Posterior vena cava (tissue), 2 donors: ENCODE measurements at places on chromosomes 1 and 21.
A peak's percentile ranks its signal among the peaks of the same experiment; 100 is the strongest.

- DNase-seq: no peak
Measured at GRCh38 chr1:117664314-117664713, 58.5 kb downstream of the TENT5C start.

GRCh38 chr1:170375082-170375723, 156.8 kb upstream of the GORAB start:
- no peak for DNase-seq

- no peak for DNase-seq
Measured at GRCh38 chr1:114468047-114468446, 43.0 kb downstream of the TRIM33 start.

- DNase-seq: no peak
Measured at GRCh38 chr1:164614316-164614715, 55.3 kb downstream of the PBX1 start.

DNA sequence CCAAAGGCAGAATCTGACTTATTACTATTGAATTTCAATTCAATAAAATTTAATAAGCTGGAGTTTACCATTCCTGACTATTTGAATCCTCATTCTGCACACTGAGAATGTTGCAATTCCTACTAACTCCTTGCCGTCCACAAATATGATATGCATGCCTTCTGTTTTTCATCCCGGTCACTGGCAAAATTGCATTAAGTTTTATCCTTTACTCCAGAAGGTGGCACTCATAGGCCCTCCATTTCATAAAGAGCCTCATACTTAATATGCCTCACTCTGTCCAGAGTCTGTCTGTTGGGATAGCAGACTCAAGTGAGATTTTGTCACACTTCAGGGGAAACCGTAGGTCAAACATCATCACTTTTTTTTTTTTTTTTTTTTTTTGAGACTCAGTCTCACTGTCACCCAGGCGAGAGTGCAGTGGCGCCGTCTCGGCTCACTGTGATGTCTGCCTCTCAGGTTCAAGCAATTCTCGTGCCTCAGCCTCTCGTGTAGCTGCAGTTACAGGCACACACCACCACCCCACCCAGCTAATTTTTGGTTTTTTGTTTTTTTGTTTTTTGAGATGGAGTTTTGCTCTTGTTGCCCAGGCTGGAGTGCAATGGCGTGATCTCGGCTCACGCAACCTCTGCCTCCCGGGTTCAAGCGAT, 27.3 kb downstream of the F11R start:
- no peak for DNase-seq

DNA sequence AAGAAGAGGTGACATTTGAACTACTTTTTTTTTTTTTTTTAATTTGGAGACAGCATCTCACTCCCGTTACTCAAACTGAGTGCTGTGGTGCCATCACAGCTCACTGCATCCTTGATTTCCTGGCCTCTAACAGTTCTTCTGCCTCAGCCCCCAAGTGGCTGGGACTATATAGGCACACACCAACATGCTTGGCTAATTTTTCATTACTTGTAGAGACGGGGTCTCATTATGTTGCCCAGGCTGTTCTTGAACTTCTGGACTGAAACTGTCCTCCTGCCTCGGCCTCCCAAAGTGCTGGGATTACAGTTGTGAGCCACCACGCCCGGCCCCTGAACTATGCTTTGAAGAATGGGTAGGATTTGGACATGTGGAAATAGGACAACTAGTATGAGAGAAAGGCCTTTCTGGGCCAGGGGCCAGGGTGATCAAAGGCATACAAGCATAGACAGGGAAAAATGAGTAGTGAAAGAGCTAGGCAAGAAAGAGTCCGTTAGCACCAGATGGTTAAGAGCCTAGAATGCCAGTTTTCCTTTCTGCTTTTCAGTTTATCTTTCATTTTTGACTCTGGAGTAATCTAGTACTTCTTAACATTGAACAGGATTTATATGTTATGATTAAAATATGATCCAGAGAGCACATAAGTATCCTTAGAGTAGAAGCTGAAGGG, 6.3 kb downstream of the RABGAP1L start:
- no peak for DNase-seq

- DNase-seq: peak; percentile 8
Measured at GRCh38 chr1:54453509-54453908, 47.3 kb upstream of the SSBP3 start.

DNA sequence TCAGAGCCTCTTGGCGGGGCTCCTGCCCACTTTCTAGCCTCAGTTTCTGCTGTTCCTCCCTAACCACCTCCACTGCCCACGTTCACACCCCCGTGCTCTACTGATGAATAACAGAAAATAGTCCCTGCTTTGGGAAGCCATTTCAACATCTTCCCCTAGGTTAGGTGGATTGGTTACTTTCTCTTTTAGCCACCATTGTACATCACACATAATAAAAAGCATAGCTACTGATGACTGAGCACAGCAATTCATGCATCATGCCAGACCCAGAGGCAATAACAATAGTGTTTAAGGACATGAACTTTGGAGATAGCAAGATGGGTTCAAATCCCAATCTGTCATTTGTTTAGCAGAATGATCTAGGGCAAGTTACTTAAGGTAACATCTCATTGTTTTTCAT, 74.6 kb downstream of the COLGALT2 start:
- no peak for DNase-seq

DNA sequence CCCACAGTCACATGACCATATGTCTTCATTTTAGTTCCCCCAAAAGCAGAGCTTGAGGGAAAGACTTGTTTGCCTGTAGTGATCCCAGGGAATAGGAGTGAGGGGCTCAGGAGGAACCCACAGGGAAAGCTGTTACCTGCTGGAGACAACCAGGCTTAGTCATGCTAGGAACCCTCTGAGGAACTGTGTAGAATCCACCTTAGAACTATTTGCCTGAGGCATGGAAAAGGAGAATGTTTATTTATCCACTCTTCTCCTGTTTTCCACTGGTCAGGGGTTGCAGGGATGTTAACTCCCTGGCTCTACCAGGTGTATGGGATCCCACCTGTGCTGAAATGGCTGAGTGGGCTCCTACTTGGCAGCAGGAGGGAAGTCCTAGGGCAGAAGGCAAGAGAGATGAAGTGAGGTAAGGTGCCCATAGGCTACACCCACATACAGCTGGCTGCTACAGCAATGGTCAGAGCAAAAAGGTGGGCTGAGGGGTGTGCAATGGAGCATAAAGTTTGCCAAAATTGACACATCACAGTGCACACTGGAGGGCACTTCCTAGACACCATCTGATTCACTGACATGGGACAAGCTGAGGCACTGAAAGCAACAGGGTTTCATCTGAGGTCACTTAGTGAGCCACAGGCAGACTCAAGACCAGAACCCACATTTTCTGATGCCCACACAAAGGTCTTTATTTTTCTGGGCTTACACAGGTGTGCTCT, 29.7 kb upstream of the CYP4B1 start:
- DNase-seq: no peak

DNA sequence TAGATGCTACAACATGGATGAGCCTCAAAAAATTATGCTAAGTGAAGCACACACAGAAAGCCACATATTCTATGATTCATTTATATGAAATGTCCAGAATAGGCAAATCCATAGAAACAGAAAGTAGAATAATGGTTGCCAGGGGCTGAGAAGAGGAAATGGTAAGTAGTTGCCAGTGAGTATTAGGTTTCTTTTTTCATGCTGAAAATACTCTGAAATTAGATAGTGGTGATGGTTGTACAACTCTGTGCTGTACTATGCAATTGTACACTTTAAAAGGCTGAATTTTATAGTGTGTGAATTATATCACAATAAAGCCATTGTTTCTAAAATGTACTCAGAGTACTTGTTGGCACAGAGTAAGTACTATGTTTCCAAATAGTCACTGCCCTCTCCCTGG, 15.5 kb upstream of the GFI1 start:
- DNase-seq: no peak

DNA sequence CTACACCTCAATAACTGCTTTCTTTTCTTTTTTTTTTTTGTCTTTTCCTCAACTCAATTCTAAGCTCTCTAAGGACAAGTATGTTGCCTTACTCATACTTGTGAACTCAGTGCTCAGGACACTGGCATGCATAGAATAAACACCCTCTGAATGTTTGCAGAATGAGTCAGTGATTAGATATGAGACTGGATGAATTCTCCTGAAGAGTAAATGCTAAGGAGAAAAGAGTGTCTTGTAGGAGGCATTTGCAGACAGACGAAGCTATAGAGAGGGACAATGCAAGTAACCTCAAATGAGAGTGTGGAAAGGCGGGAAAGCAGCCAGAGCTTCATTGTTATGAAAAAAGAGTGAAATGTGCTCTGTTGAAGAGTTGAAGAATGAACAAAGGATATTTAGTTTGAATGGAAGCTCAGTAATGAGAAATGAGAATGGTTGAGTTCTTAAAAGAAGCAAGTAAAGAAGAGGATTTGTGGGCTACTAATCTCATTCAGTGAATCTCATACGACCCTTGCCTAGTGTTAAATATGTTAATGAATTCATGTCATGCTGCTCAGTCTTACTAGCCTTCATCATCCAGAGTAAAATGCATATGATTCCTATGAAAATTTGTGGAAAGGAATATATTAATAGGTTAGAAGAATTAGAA, 166.1 kb upstream of the DPYD start:
- no peak for DNase-seq

GRCh38 chr1:145863282-145864018, 4.6 kb upstream of the PIAS3 start:
- DNase-seq: no peak

GRCh38 chr1:198161718-198162090, 4.9 kb downstream of the NEK7 start:
- no peak for DNase-seq
